Activated T-helper 1 cell treated with anti-CD3 and anti-CD28 coated beads, Interleukin-12 subunit alpha, Interleukin-12 subunit beta, Interleukin-2, Interleukin-4 antibody, amounts not matched to agents 30 ng/mL and 10 ng/mL and 1 ng/mL, durations not matched to agents 14 hours and 24 hours and 36 hours (primary cell): ENCODE measurements at places on chromosomes 5 and 9. TPM values are rescaled to one million over a fixed set of nuclear protein-coding genes. Genes with fewer than 3 reads are reported as not detected.

DNA sequence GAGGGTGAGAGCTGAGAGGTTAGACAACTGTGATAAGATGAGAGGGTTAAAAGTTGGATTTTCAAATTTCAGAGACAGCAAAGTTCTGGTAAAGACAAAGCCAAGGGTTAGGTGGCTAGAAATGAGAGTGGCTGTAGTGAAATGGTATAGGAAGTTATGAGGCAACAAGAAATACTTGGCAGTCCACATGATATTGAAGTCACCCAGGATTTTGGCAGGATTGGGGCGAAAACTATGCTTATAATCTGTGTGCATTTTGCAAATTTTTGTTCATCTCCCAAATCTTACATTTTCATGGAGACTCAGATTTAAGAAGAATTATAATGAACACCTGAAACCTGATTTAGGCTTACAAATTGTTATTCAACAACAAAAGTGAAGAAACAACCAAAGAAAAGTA lies 35.6 kb downstream of the C9 start:
- no peak overlapping the region for H3K4me3 ChIP-seq
- H3K27ac ChIP-seq: no peak overlapping the region
- H3K27me3 ChIP-seq: no peaks in the 10 kb centered on the region

Gene CCDC107
- 20.6 and 24.0 TPM in 2 replicates for total RNA-seq

Gene PHYHD1
- total RNA-seq: 0.34 and 1.0 TPM in 2 replicates

DNA sequence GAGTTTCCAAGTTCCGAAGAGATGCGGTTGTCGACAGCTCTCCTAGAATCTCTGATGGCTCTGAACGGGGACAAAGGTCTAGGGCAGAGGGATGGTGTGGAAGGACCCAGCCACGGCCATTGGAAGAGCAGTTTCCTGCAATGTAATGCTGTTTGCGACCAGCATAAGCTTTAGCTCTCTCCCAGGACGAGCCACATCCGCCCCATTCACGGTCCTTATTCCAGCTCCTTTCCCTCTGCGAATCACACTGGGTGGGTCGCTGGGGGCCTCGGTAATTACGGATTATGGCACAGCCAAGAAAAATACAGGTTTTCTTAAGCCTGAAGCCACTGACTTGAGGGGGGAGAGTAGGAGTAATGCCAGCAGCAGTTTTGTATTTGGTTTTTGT lies 22.7 kb downstream of the ANXA2R start:
- peaks cover 1% of the 10 kb centered on the region for H3K36me3 ChIP-seq

DNA sequence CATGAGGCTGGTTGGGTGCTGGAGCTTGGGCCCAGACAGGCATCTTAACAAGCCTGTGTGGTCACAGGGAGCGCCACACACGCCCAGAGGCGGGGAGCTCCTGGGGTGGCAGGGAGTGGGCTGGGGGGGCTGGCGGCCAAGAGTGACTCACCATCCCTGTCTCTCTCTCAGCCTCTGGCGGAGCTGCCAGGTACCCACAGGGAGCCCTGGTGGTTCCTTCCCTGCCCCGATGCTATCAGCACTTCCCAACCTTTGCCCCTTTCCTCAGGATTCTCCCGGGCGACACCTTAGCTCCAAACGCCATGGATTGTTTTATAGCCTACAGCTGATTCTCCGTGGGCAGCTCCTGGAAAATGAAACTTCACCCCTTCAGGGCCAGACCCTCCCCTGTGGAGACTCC lies 5.5 kb downstream of the SLC9A3 start:
- peaks cover 19% of the 10 kb centered on the region for H3K27me3 ChIP-seq
- H3K4me1 ChIP-seq: no peaks in the 10 kb centered on the region
- DNase-seq: no peak

Gene PALM2AKAP2
- 2.2 and 5.5 TPM in 2 replicates for total RNA-seq

Gene NANS
- total RNA-seq: 54.4 and 55.5 TPM in 2 replicates

GRCh38 chr9:116284518-116284917 lies 130.9 kb downstream of the PAPPA start:
- no peak for DNase-seq
- no peak overlapping the region for H3K4me3 ChIP-seq
- H3K27ac ChIP-seq: no peak overlapping the region
- H3K4me1 ChIP-seq: no peaks in the 10 kb centered on the region

DNA sequence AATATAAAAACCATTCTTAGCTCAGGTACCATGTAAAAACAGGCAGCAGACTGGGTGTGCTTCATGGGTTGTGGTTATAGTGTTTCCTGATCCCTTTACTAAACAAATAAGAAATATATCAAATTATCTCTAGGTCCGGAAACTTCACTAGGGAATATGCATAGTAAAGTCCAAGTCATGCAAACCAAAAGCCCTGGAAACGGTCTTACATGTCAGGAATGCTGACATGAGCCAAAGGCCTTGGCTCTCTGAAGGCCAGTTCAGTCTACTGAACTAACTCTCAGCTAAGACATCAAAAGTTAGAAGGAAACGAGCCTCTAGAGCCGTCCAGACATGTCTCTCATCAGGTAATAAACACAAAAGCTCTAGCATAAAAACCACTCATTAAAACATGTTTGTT lies 778.9 kb upstream of the ZNF608 start:
- no peaks in the 10 kb centered on the region for H3K4me1 ChIP-seq
- H3K27ac ChIP-seq: no peak overlapping the region
- no peaks in the 10 kb centered on the region for H3K36me3 ChIP-seq
- no peak overlapping the region for H3K4me3 ChIP-seq

DNA sequence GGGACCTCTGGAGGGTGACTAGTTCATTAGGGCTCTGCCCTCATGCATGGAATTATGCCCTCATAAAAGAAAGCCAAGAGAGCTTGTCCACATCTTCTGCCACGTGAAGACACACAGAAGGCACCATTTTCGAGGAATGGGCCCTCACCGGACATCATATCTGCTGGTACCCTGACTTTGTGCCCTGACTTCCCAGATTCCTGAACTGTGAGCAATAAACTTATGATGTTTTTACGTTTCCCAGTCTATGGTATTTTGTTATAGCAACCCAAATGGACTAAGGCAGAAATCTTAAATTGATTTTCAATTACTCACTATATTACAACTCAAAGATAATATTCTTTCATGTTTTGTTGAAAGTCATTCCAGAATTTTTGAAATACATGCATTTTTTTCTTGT lies 163.8 kb upstream of the PAPPA start:
- no peaks in the 10 kb centered on the region for H3K4me1 ChIP-seq
- H3K4me3 ChIP-seq: no peak overlapping the region

- H3K27me3 ChIP-seq: no peaks in the 10 kb centered on the region
- H3K27ac ChIP-seq: no peak overlapping the region
- no peaks in the 10 kb centered on the region for H3K36me3 ChIP-seq
- no peaks in the 10 kb centered on the region for H3K4me1 ChIP-seq
- H3K4me3 ChIP-seq: no peak overlapping the region
- no peak for DNase-seq
Observed at GRCh38 chr5:84119252-84119651, 265.4 kb downstream of the EDIL3 start.

- H3K27me3 ChIP-seq: no peaks in the 10 kb centered on the region
- no peak overlapping the region for H3K27ac ChIP-seq
- H3K4me1 ChIP-seq: no peaks in the 10 kb centered on the region
- DNase-seq: no peak
- H3K4me3 ChIP-seq: no peak overlapping the region
- H3K36me3 ChIP-seq: peaks cover 2% of the 10 kb centered on the region
Observed at GRCh38 chr5:172887692-172888091, 53.6 kb downstream of the ERGIC1 start.

DNA sequence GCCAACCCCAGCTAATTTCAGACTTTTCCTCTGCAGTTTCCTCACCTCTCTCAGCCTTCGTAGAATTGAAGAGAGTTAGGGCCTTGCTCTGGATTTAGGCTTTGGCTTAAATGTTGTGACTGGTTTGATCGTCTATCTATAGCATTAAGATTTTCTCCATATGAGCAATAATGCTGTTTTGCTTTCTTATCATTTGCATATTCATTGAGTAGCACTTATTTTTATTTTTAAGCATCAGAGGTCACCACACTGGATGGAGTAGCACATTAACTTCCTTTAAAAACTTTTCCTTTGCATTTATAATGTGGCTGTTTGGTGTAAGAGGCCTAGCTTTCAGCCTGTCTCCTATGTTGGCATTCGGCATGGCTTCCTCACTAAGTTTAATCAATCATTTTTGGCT lies 12.6 kb upstream of the PCBD2 start:
- no peak overlapping the region for H3K27ac ChIP-seq
- no peak for DNase-seq
- peaks cover 9% of the 10 kb centered on the region for H3K4me1 ChIP-seq
- no peak overlapping the region for H3K4me3 ChIP-seq
- H3K36me3 ChIP-seq: peaks cover 37% of the 10 kb centered on the region

DNA sequence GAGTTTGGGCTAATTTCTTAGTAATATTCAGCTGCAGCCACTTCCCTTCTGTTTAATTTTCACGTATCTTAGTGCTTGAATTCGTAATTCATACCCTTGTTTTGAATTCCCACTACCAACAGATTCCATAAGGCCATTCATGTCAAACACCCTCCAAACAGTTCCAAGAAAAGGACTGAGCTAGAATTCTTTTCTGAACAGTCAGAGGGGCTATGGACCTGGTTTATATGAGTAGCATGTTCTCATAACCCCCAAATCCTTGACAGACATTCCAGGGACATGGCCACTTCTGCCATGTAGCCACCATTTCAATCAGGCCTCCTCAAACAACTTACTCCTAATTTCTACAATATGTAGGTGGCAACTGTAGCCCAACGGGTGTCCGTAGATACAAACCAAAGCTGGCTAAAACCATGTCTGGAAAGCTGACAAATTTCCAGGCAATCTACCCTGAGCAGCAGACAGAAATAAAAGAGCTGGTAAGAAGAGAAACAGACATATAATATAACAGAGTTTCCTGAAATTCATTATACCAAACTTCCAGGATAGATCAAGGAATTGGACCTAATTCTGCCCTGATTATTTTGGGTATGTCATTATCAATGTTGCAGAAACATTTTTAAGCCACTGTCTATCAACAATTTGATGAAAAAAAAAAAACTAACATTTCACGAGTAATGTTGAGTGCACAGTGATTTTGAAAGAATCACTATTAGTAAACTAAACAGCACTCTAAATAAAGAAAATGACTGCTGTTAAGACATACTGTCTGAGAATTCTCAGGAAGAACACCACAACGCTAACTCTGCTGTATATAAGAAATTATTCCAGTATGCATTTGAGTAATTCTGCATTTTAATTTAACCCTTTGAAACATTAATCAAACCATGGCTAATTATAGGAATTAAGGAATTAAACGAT lies 40.7 kb downstream of the EBF1 start:
- no peak overlapping the region for H3K27ac ChIP-seq
- no peaks in the 10 kb centered on the region for H3K4me1 ChIP-seq
- peaks cover 12% of the 10 kb centered on the region for H3K27me3 ChIP-seq
- no peak for DNase-seq
- H3K36me3 ChIP-seq: no peaks in the 10 kb centered on the region
- H3K4me3 ChIP-seq: no peak overlapping the region

GRCh38 chr9:132154863-132155567 lies 6.8 kb upstream of the NTNG2 start:
- H3K4me1 ChIP-seq: peaks cover 5% of the 10 kb centered on the region
- no peaks in the 10 kb centered on the region for H3K36me3 ChIP-seq
- H3K4me3 ChIP-seq: no peak overlapping the region
- peaks cover 51% of the 10 kb centered on the region for H3K27me3 ChIP-seq
- no peak overlapping the region for H3K27ac ChIP-seq

GRCh38 chr5:44622331-44622730 lies 186.4 kb upstream of the MRPS30 start:
- H3K27me3 ChIP-seq: no peaks in the 10 kb centered on the region
- H3K27ac ChIP-seq: no peak overlapping the region
- no peak overlapping the region for H3K4me3 ChIP-seq

Gene TLE1
- total RNA-seq: 0.12 TPM in 1 of 2 replicates, not detected in the other

- no peak for DNase-seq
- H3K27me3 ChIP-seq: no peaks in the 10 kb centered on the region
- no peaks in the 10 kb centered on the region for H3K36me3 ChIP-seq
- no peaks in the 10 kb centered on the region for H3K4me1 ChIP-seq
- H3K4me3 ChIP-seq: no peak overlapping the region
- no peak overlapping the region for H3K27ac ChIP-seq
Observed at GRCh38 chr9:116596646-116597045, 90.5 kb upstream of the TRIM32 start.

- peaks cover 8% of the 10 kb centered on the region for H3K4me1 ChIP-seq
- DNase-seq: no peak
- H3K27me3 ChIP-seq: peaks cover 2% of the 10 kb centered on the region
- no peak overlapping the region for H3K27ac ChIP-seq
Observed at GRCh38 chr9:36101916-36102741, 34.4 kb upstream of the GLIPR2 start.

DNA sequence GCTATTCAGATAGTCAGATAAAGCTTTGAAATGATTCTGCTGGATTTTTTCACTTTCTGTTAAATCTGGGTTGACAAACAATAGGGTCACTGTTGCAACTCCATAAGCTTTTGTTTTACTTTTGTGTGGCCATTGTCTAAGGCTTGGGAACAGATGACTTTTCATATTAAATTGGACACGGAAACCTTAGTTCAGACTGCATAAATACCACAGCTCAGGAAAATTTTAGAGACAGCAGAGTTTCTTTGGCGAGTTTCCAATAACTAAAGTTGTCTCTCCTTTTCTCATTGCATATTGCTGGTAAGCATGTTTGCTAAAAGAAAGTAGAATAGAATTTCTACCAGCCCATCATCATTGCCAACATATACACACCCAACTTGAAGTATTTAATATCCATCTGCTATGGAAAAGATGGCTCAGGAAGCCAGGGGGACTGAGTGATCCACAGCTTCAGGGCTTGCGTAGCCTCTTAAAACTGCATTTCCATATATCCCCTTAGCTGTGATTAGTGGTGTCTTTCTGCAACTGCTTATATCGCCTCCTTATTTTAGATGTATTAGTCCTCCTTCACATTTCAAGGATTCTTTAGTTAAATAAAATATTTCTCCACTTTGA lies 168.2 kb downstream of the ARHGAP26 start:
- peaks cover 9% of the 10 kb centered on the region for H3K36me3 ChIP-seq
- DNase-seq: no peak
- no peaks in the 10 kb centered on the region for H3K27me3 ChIP-seq
- peaks cover 47% of the 10 kb centered on the region for H3K4me1 ChIP-seq

- H3K4me1 ChIP-seq: peaks cover 53% of the 10 kb centered on the region
- peak; percentile 25 for DNase-seq
- H3K36me3 ChIP-seq: peaks cover 34% of the 10 kb centered on the region
- H3K4me3 ChIP-seq: peak overlapping the region; percentile 99
Observed at GRCh38 chr9:124869466-124869985, 7.6 kb downstream of the ARPC5L start.

DNA sequence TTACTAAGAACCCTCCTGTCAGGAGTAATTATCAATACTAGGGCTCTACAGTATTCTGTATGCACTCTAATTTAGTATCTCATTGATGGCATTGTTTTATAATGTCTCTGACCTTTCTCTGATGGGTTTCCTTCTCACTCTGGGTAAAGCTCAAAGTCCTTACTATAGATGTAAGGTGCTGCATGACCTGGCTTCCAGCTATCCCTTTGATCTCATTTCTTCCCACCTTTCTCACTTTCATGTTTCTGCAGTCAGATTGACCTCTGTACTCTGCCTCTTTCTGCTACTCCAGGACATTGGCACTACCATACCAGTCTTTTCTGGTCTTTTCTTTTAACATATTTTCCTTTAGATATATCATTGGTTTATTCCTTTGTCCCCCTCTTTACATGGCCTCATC lies 2332.8 kb upstream of the C9orf72 start:
- no peak for DNase-seq
- H3K27ac ChIP-seq: no peak overlapping the region
- H3K36me3 ChIP-seq: no peaks in the 10 kb centered on the region
- no peaks in the 10 kb centered on the region for H3K4me1 ChIP-seq
- H3K4me3 ChIP-seq: no peak overlapping the region

Gene SEMA5A
- 0.12 TPM in 1 of 2 replicates, not detected in the other for total RNA-seq

- peak overlapping the region; percentile 6 for H3K27ac ChIP-seq
- no peak for DNase-seq
- H3K4me1 ChIP-seq: peaks cover 15% of the 10 kb centered on the region
- peak overlapping the region; percentile 72 for H3K4me3 ChIP-seq
- H3K27me3 ChIP-seq: peaks cover 67% of the 10 kb centered on the region
- no peaks in the 10 kb centered on the region for H3K36me3 ChIP-seq
Observed at GRCh38 chr5:108727236-108727650, 20.5 kb upstream of the FER start.
